BE2C (cell line): ENCODE measurements at places on chromosomes 16 and 17.

- DNase-seq, result no peak
Observed at GRCh38 chr17:80839511-80839941, 152.1 kb upstream of the CHMP6 start.

DNA sequence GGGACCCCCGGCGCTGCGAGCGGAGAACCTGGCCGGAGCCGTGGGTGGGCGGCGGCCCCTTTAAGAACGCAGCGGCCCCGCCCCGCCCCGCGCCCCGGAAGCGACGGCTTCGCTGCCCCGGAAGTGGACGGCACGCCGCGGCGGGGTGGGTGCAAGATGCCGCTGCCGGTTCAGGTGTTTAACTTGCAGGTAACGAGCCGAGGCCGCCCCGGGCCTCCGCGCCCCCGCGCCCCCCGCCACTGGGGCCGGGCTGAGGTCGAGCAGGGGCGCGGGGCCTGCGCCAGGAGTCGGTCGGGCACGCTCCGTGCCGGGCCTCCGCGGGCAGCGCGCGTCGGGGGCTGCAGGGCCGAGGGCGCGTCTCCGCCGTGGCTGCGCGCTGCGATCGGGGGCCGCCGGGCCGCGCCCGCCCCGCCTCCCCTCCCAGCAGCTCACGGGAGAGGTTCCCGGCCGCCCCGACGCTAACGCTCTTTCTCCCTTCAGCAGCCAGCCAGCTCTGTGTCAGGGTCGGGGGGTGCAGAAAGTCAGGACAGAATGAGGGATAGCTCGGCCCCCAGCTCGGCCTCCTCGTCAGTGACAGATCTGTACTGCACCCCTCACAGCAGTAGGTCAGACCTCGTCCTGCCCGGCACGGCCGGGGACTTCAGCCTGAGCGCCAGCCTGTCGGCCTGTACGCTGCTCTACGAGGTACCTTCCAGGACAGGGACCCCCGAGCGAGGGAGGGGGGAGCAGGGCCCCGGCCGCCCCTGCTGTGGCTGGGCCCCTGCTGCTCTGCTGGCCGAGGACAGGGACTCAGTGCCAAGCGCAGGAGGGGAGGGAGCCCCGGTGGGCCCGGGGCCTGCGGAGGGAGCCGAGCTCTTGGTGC, at the start of the genes GPS1 and RFNG:
TSS of gene GPS1 (plus strand) at position 123 of the 862 bp plus-strand sequence. CDS start at position 157, 34 bp downstream.
TSS of gene RFNG (minus strand) at position 36 of the 862 bp plus-strand sequence. CDS start 45 bp downstream, outside the sequence.
- DNase-seq, result peak; percentile 84

GRCh38 chr17:75917141-75917916, 12.6 kb upstream of the MRPL38 start:
- DNase-seq, result no peak

GRCh38 chr17:59121901-59122480, 15.3 kb upstream of the TRIM37 start:
- DNase-seq, result no peak

- no peak for DNase-seq
Observed at GRCh38 chr16:3608069-3608468, 3.3 kb downstream of the SLX4 start.

GRCh38 chr16:69113216-69113615, 7.8 kb downstream of the HAS3 start:
- DNase-seq, result no peak

DNA sequence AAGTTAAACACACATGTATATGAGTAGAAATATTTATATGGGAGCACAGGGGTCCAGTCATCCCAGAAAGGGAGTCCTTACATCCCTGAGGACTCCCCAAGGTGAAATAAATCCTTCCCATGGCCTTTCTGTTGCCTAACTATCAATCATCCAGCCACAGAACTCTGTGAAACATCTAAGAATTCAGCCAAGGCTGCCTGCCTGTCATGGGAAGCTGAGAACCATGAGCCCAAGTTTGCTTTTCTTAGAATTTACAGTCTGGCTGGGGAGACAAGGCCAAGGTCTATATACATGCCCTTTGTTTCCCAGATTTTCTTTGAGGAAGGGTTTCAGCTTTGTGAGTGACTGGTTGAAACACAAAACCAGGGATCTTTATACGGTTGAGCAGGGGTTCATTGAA, 15.8 kb downstream of the MYL4 start:
- DNase-seq, result no peak

DNA sequence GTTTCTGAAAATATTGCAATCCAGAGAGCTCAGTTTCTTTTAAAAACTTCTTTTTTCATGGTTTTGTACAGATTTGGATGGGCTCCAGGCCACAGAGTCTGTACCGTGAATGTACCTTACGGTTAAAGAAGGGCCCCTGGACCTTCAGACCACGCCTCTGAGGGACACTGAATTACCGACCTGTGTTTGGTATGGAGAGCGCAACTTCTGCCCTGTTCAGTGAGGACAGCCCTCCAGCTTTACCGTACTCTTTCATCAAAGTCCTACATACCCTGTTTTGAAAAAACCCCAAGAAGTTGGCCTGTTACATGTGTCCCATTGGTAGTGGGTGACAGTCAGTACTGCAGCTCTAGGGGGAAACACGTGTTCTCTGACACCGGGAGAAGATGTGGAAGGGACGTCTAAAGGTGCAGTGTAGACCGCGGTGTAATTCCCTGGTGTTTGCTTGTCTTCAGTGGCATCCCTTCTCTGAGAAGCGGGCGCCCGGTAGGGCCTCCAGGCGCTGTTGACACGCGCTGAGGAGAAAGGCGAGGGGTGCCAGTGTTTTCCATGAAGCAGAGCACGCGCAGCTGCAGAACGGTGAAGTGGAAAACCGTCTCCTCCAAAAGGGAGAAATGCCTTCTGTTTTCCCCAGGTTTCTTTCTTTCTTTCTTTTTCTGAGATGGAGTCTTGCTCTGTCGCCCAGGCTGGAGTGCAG, 6.2 kb downstream of the PGS1 start:
- DNase-seq, result no peak
